ENCODE measurements at places on chromosomes 4 and X.

- DNase-seq = no peak
These were observed 20.5 kb downstream of the MND1 start for GRCh38 chr4:153365003-153365402.

- DNase-seq = no peak
These were observed 712.6 kb downstream of the GRID2 start for GRCh38 chr4:93016350-93016749.

- DNase-seq = peak; percentile 26
These were observed at the start of gene SHISA3 for GRCh38 chr4:42396752-42397634. Gene SHISA3 (plus strand): TSS chr4:42397488. CDS start chr4:42398057, 569 bp downstream.

GRCh38 chr4:24794916-24795665 lies at the start of gene SOD3:
Gene SOD3 (plus strand): TSS chr4:24795573. CDS start chr4:24799522, 3,949 bp downstream.
- peak; percentile 73 for DNase-seq

DNA sequence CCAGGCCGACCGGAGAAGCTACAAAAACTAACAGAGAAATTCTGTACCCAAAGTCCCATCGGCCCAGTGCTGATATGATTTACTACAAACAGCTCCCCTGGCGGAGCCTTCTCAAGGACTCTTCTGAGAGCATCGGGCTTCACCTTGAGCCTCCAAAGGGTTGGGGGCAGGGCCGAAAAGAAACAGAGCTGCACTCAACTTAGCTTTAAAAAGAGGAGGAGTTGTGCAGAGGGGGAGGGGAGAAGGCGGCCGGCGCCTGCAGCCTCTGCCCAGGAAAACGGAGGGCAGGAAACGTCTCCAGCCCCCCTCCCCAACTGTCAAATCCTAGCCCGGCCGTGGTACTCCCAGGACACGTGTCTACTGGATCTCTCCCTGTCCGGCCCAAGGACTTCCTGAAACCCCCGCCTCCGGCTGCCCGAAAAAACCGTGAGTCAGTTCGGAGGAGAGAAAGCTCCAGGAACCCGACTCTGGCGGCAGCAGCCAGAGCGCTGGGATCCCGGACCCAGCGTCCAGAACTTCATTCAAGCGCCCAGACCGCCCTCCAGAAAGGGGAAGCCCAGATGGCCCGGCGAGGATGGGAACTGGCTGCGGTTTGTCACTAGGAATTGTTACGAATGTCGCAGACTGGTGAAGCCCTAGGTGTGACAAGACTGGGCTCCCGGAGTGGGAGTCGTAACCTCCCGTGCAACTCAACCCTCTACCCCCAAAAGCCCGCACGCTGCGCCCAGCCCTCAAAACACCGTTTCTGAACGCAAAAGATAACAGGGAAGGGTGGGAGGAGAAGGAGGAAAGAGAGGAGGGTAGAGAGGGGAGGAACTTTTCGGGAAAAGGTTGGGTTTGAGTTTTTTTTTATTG lies 973 bp downstream of the ADAMTS3 start:
- DNase-seq = peak; percentile 69

DNA sequence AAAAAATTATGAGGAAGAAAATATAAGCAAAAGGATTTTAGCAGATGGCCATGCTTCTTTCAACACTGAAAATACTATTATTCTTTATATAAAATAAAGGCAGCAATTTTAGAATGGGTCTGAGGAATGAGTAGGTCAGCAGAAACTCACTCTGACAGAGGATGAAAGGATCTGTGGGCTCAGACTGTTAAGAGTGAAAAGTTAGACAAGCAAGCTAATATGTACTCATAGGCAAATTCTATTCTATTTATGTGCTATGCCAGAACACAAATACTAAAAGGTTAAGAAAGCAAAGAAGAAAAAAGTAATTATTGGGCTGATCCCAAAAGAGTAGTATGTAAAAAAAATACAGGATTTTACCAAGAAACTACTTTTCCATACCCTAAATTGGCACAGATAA lies 13.9 kb downstream of the LCORL start:
- DNase-seq = no peak

DNA sequence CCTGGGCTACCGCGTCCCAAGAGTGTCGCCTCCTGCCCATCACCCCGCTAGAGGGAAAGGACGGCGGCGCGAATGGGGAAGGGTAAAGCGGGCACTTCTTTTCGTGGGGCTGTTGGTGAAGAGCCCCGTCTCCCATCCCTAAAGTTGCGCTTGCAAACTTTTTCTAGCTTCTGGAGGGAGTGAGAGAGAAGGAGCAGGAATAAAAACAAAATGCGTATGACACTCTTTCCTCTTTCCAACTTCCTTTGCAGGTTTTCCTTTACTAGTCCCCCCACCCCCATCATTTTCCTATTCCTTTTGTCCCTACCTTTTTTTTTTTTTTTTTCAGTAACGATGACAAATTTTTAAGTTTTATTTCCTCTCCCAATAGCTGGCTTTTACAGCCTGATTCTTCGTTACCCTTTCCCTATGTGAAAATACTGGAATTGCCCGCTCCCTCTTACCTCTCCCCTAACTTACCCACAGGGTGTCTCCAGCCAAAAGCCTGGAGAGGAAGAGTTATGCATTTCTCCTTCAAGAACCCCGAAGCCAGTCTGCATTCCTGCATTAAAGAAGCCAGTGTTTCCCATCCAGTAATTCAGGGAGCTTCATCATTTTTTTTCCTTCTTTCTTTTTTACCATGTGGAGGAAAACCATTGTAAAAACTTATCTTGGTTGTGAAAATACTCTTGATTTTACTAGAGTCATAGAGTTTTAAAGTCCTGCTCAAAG lies 613 bp upstream of the ARSJ start:
- DNase-seq = peak; percentile 62

- DNase-seq = peak; percentile 35
These were observed 23.0 kb upstream of the GTPBP6 start for GRCh38 chrX:341541-342101.

Measured in right lobe of liver (tissue), 6 donors.